ENCODE measurements at places on chromosomes 13 and 19. TPM values are rescaled to one million over a fixed set of nuclear protein-coding genes. Genes with fewer than 3 reads are reported as not detected.
A peak's percentile ranks its signal among the peaks of the same experiment; 100 is the strongest.

Gene LHFPL6
- total RNA-seq: 1.2 TPM

Gene ONECUT3
- total RNA-seq: not detected

Gene ETV2
- 1.1 TPM for total RNA-seq

Gene LILRA1
- not detected for total RNA-seq

Gene PABPC3
- 0.74 TPM for total RNA-seq

Gene THSD1
- total RNA-seq: 0.19 TPM

Gene ZNF560
- total RNA-seq: not detected

Gene GPC5
- total RNA-seq: 0.66 TPM

Gene FBXO17
- not detected for total RNA-seq

DNA sequence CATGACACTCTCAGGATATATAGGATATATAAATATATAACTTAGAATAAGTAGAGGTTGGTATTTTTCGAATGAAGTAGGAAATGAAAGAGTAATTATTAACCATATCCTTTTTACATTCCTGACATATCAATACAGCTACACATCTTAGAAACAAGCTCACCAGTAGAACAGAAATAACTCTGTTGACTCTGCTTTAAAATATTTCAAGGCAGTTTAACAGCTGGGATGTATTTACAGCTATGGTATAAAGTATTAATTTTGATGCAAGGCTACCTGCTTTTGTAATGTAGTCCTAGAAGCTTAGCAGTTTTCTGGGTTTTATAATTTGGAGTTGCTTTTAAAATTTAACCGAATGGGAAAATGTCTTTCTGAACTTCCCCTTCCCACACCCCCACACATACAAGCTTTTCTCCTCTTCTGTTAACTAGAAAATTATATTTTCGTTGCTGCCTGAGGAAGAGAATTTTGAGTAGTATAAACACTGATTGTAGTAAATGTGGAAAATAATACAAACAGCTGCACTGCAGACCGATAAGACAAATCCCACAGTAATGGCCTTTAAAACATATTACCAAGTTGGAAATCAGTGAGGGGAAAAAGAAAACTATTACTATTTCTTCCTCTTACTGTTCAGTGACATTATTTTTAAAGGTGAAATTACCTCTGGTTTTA, 147.7 kb downstream of the GGACT start:
- no peak for DNase-seq

DNA sequence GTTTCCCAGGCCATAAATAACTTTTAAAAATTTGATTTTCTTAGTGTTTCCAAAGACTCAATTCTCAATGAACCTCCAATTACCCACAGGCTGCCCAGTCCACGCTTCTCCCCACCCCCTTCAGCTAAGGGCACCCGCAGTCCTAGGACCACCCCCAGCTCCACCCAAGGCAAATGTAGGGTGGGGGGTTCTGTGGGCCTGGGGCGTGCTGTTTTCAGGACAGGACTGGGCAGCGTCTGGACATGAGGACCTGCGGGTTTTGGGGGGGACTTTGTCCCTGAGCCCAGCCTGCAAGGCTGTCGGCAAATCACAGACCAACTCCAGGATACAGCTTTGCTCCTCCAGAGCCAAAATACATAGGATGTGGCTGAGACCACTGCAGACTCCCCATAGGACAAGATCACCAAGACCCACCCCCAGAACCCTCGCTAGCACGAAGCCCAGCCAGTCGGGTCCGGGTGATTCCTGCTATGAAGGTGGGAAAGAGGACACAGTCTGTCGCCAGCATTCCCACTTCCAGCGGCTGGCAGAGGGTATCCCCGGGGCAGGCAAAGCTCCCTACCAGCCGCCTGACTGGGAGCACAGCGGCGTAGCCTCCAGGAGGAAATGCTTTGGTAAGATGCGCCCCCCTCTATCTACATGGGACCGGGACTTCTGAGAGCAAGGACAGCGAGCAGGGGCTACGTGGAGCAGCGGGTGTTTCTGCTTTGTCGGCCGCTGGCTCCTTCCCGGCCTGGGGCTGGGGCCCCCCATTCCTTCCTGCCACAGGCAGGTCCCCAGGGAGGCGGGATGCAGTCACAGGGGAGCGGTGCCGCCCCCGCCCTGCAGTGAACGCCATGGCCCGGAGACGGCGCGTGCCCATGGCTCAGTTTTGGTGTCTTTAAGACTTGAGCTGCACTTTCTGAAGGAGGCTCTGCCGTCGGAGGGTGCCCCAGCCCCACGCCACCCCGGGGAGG, 1.6 kb upstream of the TIMM13 start:
- no peak for DNase-seq

- DNase-seq: no peak
Observed at GRCh38 chr13:33323801-33324510, 38.4 kb upstream of the STARD13 start.

GRCh38 chr13:49652355-49653305, 24.3 kb downstream of the ARL11 start:
- DNase-seq: peak; percentile 43

GRCh38 chr19:28285078-28285477, 927.9 kb downstream of the UQCRFS1 start:
- no peak for DNase-seq

GRCh38 chr13:40923867-40924266, 95.2 kb downstream of the ELF1 start:
- no peak for DNase-seq

- no peak for DNase-seq
Observed at GRCh38 chr19:38270587-38271167, 6.3 kb downstream of the SPINT2 start.

DNA sequence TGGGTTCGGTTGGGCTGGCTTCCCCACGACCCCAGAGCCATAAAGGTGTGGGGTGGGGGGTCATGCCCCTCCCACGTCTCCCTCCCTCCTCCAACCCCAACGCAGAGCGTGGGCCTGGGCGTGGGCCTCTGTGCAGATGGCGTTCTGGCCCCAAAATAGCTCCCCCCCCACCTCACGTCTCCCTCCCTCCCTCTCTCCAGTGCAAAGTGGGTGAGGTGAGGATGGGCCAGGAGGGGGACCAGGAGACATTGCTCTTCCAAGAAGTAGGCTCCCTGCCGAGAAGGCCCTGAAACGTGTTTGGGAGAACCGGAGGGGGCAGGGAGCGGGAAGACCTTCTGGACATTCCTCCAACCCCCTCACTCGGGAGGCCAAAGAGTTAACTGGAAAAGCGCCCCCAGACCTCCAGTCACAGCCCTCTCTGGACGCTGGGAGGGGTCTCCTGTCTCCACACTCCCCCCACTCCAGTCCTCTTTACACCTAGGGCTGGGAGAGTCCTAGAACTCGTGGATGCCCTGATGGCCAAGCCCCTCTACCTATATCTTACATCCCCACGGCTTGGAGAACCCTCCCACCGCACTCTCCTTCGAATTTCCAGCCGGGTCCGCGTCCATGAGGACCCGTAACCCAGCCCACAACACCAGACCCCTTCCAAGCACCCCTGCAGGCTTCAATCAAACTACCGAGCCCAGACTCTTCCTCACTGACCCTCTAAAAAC, 855 bp downstream of the UNC13A start:
- no peak for DNase-seq

- peak; percentile 78 for DNase-seq
Observed at GRCh38 chr19:39407660-39408391, 1.2 kb downstream of the ZFP36 start.

DNA sequence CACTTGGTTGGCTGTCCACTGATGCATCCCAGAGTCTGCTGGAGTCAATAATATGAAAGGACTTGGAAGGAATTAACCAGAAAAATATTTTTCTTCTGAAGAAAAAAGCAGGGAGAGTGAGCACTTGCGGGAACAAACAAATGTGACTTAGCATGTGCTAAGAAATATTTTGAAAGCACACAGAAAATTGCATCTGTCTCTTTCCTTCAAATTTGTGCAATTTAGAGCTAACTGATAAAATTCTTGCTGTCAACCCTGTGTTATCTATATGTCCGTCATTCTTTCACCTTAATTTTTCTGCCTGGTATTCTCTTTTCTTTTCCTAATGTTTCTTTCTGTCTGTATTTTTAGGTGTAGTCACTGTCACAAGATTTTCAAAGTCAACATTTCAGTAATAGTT, 852.6 kb downstream of the PCDH9 start:
- no peak for DNase-seq

GRCh38 chr13:39414339-39414738, 188.7 kb downstream of the LHFPL6 start:
- no peak for DNase-seq

DNA sequence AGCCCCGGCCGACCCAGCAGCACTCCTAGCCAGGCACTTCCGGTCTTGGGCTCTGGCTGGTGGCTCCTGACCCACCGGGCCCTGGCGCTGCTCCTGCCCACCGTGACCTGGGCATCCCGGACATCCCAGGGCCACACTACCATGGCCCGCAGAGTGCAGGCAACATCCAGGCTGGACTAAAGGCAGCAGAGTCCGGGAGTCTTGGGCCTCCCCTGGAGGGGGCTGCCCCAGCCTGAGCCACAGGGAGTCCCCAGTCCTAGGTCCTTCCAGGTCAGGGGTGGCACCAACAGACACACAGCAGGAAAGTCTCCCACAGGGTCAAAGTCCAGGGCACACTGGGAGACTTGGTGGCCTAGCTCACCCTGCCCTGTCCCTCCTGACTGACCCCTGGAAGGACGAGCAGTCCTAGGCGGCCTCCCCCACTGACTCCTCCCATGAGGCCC, 10.8 kb downstream of the LSM4 start:
- no peak for DNase-seq

- DNase-seq: no peak
Observed at GRCh38 chr13:96769874-96770273, 224.4 kb downstream of the OXGR1 start.

DNA sequence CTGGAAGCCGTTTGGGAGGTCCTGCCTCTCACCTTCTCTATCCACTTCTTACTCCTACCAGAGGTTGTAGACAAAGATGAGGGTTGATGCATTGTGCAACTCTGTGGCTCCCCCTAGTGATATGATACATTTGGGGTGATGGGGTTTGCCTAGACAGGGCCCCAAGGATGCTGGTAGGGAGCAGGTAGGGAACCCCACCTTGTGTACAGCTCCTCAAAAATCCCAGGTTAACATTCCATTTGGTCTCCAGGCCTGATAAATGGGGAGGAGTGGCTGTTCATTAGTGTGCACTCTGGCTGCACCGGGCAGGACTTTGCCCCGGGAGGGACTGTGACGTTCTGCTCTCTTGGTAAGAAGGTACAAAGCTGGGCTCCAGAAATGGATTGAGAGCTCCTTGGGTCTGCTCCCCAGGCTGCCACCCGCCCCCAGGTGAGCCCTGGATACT, 19.2 kb downstream of the SIGLEC8 start:
- DNase-seq: peak; percentile 55

- no peak for DNase-seq
Observed at GRCh38 chr13:110628477-110628793, 13.1 kb downstream of the NAXD start.

DNA sequence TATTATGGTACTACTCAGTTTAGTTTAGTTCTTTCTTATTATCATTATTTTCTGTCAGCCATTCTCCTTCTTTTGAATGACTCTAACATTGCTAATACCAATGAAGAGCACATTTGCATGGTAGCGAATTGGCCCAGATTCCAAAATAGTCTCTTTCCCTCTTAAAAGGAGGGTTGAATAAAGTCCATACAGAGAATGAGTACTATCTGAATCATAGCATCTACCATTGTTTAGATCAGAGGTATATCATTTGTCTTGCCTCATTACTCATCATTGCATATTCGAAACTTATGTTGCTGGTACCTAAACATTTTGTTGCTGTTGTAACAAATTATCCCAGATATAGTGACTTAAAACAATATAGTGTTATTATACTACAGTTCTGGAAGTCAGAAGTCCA, 1235.3 kb upstream of the ATXN8OS start:
- no peak for DNase-seq

DNA sequence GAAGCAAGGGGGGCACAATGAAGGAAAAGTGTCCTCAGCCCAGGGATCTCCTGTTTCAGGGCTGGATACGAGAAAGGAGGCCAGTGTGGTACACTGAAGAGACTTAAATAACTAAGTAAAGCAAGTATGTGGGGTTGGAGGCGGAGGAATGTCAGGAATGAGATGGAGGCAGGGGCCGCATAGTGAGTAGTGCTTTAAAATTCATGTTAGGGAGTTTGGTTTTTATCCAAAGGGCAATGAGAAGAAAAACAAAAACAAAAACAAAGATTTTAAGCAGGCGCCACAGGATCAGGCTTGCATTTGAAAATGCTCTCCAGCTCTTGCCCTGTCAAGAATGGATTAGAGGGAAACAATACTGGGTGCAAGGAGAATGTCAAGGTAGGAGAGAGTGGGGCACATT, 273.4 kb downstream of the DCLK1 start:
- DNase-seq: no peak

GRCh38 chr19:50309396-50310125, 19.6 kb downstream of the KCNC3 start:
- no peak for DNase-seq

Measured in activated CD4-positive, alpha-beta T cell treated with anti-CD3 and anti-CD28 coated beads for 36 hours (primary cell).